Cortex of kidney (tissue), 1 donor: ENCODE measurements at places on chromosomes 7 and 10.

GRCh38 chr7:42055171-42055570, 181.8 kb downstream of the GLI3 start:
- no peak for DNase-seq

DNA sequence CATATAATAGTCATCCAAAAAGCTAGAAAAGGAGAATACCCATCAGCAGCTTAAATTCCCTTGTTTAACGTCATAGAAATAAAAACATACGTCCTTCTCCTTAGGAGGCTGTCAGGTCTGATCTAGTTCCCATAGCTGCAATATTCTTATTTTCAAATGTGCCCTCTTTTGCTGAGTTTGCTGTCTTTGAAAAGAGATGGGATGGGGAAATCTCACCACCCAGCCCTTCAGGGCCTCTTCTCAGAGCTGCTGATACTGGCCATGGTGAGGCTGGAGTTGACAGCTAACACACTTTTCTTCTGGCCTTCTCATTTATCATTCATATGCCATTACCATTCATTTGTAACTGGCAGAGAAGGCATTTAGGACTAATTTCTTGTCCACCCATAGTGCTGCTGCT, 5.1 kb upstream of the PCGF5 start:
- no peak for DNase-seq

- no peak for DNase-seq
These were observed 110.7 kb downstream of the RNF32 start for GRCh38 chr7:156751319-156751718.

DNA sequence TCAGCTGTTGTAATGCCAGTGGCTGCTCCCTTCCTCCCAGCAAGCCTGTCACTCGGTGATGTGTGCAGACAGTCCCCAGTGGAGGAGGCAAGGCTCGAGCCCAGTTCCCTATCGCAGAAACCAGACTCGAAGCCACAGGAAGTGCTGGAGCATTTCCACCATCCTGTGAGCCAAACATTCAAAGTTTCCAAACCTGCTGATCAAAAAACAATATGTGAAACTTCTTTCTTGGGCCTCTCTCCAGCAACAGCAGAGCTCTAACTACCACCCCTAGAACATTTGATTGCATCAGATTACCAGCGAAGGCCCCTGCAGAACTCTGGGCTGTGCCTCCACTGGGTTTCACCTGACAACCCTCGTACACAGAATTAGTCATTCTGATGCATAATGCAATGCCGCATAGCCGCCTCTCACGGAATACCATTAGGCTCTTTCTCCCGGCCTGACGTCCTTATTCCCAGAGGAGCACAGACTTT, 94.0 kb downstream of the ELMO1 start:
- DNase-seq = no peak

- no peak for DNase-seq
These were observed 69.3 kb downstream of the OAT start for GRCh38 chr10:124349231-124349995.

DNA sequence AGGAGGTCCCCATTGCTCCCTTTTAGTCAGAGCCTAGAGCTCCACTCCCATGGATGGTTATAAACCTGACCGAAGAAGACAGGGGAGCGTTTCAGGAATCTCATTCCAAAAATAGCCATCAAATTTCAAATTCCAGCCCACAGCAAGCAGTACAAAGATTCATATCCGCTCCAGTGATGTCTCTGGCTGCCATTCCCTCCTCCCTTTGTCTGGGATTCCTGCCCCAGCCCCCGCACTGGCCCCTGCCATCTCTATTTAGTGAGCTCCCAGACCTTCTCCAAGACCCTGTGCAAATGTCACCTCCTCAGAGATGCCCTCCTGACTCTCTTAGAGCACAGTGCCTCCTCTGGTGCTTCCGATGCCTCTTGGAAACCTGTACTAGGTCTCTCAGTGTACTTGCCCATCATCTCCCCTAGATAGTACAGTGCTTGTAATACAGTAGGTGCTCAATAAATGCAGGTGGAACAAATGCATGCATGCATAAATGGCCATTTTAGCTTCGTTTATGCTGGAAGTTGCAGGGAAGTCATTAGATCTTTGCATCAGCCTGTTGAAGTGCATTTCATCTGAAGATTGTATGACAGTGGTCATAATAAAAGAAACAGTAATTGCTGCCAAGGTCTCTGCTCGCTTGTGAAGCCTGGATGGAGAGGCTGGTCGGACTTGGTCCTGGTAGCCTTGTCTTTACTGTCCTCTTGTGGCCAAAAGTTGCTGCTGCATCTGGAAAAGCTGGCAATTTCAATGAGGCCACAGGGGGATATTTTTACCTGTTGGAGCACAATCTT, 32.0 kb upstream of the HABP2 start:
- no peak for DNase-seq

- no peak for DNase-seq
These were observed 11.1 kb downstream of the PKD1L1 start for GRCh38 chr7:47937065-47937687.

DNA sequence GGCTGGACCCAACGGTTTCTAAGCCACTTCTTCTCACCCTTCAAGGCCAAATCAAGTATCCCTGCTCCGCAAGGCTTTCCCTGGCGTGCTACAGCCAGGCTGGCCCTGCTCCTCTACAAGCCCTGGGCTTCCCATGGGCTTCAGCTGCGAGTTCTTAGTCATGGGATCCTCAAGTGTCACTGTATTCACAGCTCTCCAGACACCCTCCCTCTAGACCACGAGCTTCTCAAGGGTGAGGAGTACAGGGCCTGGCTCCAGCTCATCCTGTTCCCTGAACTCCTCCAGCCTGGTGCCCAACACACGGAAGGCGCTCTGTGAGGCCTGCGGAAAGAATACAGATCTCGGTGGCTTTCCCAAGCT, 38.8 kb downstream of the FAM53B start:
- DNase-seq = no peak

- no peak for DNase-seq
These were observed 404.7 kb upstream of the PODXL start for GRCh38 chr7:131961054-131961680.

DNA sequence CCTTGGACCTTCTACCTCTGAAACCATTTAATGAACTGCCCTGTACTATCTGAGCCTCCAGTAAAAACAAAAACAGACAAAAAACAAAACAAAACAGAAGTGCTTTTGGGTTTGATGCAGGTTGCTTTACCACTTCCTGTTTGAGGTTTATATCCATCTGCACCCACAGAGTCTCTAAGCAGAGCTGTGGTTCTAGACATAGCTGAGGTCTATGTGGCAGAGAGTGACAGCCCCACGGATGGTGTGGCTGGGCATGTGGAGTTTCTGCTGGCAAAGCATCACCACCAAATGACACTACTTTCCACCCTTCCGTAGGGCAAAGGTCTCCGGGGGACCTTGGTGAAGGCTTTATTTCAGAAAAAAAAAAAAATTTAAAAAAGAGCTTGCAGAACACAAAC, 754.2 kb downstream of the GRID1 start:
- DNase-seq = no peak

DNA sequence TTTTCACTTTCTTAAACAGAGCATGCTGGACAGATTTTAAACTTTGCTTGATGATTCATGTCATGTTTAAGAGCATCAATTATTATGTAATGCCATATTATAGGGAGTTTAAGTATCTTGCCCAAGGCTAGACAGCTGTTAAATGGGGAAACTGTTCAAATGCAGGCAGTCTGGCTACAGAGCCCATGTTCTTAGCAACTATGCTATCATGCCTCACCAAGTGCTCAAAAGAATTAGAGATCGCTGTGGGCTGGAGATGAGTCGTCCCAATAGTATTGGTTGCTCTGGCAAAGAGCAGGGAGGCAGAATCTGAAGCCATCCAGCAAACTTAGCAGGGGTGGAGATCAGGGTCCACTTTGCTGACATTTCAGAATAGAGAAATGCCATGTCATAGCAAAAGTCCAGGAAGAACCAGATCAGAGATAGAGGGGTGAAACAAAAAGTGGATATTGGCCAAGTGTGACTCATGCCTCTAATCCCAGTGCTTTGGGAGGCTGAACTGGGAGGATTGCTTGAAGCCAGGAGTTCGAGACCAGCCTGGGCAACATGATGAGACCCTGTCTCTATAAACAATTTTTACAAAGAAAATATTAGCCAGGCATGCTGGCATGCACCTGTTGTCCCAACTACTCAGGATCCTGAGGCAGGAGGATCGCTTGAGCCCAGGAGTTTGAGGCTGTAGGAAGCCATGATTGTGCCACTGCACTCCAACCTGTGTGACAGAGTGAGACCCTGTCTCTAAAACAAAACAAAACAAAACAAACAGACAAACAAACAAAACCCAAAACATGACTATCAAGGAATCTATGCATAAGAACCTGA, 57.8 kb downstream of the BAMBI start:
- no peak for DNase-seq

DNA sequence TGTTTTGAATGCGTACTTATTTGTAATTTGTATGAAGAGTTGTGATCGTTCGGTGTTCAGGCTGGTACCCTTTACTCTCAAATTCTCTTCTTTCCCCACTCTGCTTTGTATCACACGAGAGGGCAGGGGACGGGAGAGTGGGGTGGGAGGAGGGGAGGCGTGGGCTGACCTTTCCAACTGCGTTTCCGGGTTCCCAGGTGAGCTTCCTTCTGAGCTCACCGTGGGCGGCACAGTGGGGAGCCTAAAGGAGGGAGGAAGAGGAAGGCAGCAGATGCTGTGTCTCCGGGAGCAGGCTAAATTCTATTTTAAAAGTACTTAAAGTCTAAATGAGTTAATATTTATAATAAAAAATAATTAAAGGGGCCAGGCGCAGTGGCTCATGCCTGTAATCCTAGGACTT, 7.4 kb upstream of the XRCC2 start:
- no peak for DNase-seq

- no peak for DNase-seq
These were observed 735.9 kb downstream of the GATA3 start for GRCh38 chr10:8790390-8790789.

GRCh38 chr7:35485436-35485835, 209.5 kb downstream of the HERPUD2 start:
- DNase-seq = no peak

- no peak for DNase-seq
These were observed 65.2 kb upstream of the TM9SF3 start for GRCh38 chr10:96651998-96652431.

DNA sequence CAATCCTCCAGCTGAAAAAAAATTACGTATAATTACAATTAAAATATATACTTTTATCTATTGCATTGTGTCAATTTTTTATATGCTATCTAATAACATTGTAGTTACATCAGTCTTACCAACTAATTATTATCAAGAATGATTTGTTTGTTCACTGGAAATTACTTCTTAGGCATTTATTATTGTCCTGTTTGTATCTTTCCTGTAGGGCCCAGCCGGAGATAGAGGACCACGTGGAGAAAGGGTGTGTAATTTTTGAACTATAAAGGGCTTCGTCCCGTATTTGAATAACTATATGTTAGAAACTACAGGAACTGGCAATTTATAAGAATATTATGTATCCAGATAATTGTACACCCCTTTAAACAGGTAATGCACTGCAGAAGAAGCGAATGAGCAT, 4.1 kb downstream of the COL1A2 start:
- no peak for DNase-seq

DNA sequence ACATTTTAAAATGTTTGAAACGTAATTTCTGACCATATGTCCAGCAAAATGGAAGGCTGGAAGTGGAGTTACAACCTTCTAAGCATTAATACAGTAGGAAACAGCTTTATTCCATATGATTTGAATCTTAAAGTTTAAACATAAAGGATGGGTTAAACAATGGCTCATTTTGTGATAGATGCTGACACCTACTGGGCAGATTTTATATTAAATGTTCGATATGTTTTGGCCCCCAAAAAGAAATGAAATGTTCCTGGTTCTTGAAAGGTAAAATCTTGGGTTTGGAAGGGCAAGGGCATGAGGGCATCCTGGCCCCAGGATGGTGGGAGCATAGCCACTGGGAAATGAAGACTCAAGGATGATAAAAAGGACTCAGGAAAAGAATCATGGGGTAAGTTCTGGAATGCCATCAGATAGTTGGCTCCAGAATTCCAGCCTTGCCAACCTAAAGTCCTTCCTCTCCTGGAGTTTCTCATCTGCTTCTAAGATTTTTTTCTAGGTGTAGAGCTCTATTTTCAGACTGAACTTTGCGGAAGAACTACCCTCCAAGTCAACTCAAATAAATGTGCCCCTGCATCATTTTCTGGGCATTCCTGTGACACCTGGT, 34.6 kb upstream of the SLC35G1 start:
- no peak for DNase-seq

GRCh38 chr7:130884437-130885417, 150.7 kb upstream of the KLF14 start:
- DNase-seq = no peak

DNA sequence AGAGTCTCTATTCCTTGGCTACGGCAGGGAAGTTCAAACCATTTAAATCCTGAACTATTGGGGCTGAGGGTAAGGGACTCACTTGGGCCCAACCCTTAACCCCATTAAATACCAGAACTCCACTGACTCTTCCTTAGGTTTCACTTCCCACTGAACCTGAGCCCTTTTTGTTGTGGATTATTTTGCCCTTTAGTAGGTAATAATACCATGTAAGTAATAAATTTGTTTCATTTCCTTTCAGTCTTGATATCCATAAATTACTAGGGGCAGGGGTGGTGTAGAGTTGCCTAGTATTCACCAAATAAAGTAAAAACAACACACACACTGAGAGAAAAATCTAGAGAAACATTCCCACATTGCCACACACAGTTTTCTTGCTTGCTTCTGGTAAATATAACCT, 352.0 kb downstream of the PCDH15 start:
- no peak for DNase-seq

- no peak for DNase-seq
These were observed 67.0 kb downstream of the WDR37 start for GRCh38 chr10:1123198-1123597.

- no peak for DNase-seq
These were observed 2.7 kb downstream of the COBL start for GRCh38 chr7:51313738-51314425.

GRCh38 chr7:90833443-90833842, 237.3 kb downstream of the CDK14 start:
- DNase-seq = no peak

DNA sequence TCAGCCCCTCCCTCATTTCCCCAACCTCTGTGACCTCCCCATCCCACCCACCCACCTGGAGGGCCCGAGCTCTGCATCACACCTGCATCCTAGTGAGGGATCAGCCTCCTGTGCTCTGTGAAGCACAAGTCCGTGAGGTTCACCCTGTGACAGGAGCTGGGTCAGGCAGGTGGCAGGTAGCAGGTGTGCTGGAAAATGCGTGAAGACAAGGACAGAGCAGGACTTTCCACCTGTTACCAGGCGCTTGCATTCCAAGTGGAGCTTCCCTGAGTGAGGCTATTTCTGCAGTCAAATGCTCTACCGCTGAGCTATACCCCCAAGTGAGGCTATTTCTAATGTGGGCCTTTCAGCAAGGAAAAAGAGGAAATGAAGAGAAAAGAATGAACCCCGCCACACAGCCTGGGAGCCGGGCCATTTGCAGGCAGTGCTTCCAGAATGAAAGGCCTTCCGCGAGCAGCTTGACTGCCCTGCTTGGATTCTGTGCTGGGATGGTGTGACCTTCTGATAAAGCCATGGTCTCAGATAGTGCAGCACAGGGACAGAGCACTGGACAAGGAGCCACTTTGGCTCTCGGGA, 13.3 kb upstream of the CPXM2 start:
- DNase-seq = no peak

- no peak for DNase-seq
These were observed 259.2 kb upstream of the BMPER start for GRCh38 chr7:33646166-33646565.
